Activated T-helper 1 cell treated with anti-CD3 and anti-CD28 coated beads, Interleukin-12 subunit alpha, Interleukin-12 subunit beta, Interleukin-2, Interleukin-4 antibody, amounts not matched to agents 30 ng/mL and 10 ng/mL and 1 ng/mL, durations not matched to agents 14 hours and 24 hours and 36 hours (primary cell): ENCODE measurements at places on chromosomes 3 and 15. TPM values are rescaled to one million over a fixed set of nuclear protein-coding genes. Genes with fewer than 3 reads are reported as not detected.

The EFCAB12 gene
- total RNA-seq, result 0.32 and 0.34 TPM in 2 replicates

The TRANK1 gene
- 2.3 and 3.4 TPM in 2 replicates for total RNA-seq

The SAXO2 gene
- total RNA-seq, result 0.54 and 0.57 TPM in 2 replicates

The NXPE3 gene
- 17.6 and 17.8 TPM in 2 replicates for total RNA-seq

The KNG1 gene
- not detected in 2 replicates for total RNA-seq

The GOLGA6D gene
- total RNA-seq, result not detected in 2 replicates

The FOXB1 gene
- total RNA-seq, result 1.2 and 1.3 TPM in 2 replicates

The ZNF80 gene
- 0.22 and 0.23 TPM in 2 replicates for total RNA-seq

The GOLGA6A gene
- total RNA-seq, result not detected in 2 replicates

The MOBP gene
- total RNA-seq, result not detected in 2 replicates

The TGM5 gene
- total RNA-seq, result not detected in 2 replicates

The ALCAM gene
- 24.9 and 25.2 TPM in 2 replicates for total RNA-seq

The FILIP1L gene
- total RNA-seq, result 2.0 and 2.9 TPM in 2 replicates

The ABI3BP gene
- not detected in 2 replicates for total RNA-seq

The ZNF106 gene
- 62.8 and 63.9 TPM in 2 replicates for total RNA-seq

The SPRED1 gene
- 0.49 and 0.54 TPM in 2 replicates for total RNA-seq

The NANOGP8 gene
- not detected in 2 replicates for total RNA-seq

The PP2D1 gene
- total RNA-seq, result not detected in 2 replicates

The ABHD14A gene
- 12.8 and 13.3 TPM in 2 replicates for total RNA-seq

The AHSG gene
- total RNA-seq, result 0.16 TPM in 1 of 2 replicates, not detected in the other

The PARL gene
- 93.7 and 98.2 TPM in 2 replicates for total RNA-seq

The ATP13A4 gene
- total RNA-seq, result 0.31 and 1.7 TPM in 2 replicates

The GOLGA8T gene
- 0.22 TPM in 1 of 2 replicates, not detected in the other for total RNA-seq

The FBXO40 gene
- not detected in 2 replicates for total RNA-seq

The CCDC80 gene
- total RNA-seq, result 0.23 TPM in 1 of 2 replicates, not detected in the other

The TP63 gene
- 0.51 and 0.67 TPM in 2 replicates for total RNA-seq

The CHRNA5 gene
- total RNA-seq, result 6.4 and 10.3 TPM in 2 replicates

The SHC4 gene
- 25.7 and 26.4 TPM in 2 replicates for total RNA-seq

The ADGRG7 gene
- not detected in 2 replicates for total RNA-seq

The C3orf20 gene
- total RNA-seq, result 0.26 and 0.32 TPM in 2 replicates
